Neural crest cell (in vitro differentiated cells): ENCODE measurements at places on chromosomes 2 and 18.

DNA sequence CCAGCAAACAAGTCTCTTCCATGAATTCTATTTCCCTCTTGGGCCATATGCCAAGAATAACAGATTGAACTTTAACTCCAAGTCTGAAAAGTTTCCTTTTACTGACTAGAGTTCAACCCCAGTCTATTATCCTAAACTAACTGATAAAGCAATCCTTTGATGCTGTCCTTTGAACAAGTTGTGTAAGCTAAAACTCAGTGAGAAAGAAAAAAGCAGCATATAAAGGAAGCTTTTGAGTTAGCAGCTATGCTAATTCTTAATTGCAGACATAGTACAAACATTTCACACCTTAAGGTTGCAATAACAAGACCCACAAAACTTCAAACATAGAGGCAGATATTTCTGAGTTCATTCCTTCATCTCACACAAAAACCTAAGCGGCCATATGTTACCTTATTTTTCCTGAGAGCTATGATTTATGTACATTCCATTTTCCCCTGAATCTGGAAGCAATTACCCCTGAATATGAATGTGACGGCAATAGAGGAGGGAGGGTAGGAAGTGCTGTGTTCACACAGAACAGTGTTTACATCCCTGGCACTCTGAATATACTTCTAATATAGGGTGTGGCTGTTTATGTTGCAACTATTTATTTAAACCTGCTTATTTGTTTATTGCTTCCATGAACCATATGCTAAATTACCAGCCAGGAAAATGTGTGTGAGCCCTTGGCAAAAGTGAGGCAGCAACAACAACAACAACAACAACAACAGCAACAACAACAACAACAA is 180.6 kb downstream of the IRS1 start:
- DNase-seq = no peak

DNA sequence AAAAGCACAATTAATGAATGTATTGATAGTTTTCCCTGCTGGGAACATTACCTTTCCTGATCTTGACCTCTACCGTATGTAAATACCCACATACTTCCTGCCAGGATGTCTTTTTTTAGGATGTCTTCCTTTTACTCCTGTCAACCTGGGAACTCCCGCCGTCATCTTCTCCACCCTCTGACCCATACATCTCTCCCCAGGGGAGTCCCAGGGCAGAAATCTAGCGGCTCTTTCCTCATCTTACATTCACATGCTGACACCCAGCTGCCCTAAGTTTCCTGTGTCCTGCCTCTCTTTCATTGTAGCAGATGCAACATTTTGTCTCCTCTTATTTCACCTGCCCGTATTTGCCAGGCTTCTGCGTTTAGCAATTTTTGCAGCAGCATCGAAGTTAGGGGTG is 107.8 kb downstream of the CRIM1 start:
- no peak for DNase-seq

- DNase-seq = no peak
These were observed 7.8 kb upstream of the TRABD2A start for GRCh38 chr2:84888401-84889276.

DNA sequence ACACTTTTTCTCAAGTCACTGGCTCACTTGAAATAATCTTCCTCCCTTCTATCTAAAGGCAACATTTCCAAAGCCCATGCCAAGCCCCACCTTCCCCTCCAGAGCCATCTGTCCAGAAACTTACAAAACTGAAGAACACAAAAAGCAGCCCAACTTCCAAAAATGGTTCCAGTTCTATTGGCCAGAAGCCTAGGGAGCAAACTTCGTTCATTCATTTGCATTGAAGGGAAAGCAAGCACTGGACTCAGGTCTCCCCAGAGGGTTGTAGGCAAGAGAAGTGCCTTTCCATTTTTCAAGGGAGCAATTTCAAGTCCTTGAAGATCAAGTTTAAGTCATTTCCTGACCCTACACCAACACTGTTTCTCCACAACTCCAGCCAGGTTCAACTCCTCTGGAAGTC is 585.0 kb downstream of the BCL11A start:
- no peak for DNase-seq

- no peak for DNase-seq
These were observed 623.1 kb downstream of the TSN start for GRCh38 chr2:122378521-122378920.

GRCh38 chr2:71790226-71791060 is 337.1 kb downstream of the DYSF start:
- no peak for DNase-seq

GRCh38 chr2:26274058-26274613 is 29.4 kb downstream of the HADHB start:
- DNase-seq = no peak

DNA sequence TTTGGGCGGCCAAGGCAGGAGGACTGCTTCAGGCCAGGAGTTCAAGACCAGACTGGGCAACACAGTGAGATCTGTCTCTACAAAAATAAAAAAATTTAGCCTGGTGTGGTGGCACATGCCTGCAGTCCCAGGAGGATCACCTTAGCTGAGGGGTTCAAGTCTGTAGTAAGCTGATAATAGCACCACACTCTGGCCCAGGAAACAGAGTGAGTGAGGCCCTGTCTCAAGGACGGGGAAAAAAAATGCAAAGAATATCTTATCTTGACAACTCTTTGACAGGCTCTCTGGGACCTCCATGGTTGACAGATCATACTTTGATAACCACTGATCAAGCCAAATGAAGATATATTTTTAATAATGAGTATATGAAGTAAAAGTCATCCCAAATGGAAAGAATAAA is 22.7 kb downstream of the USP34 start:
- no peak for DNase-seq

- no peak for DNase-seq
These were observed 300.2 kb downstream of the CDCA7 start for GRCh38 chr2:173654896-173655265.

GRCh38 chr2:170076189-170076588 is 101.8 kb upstream of the MYO3B start:
- DNase-seq = no peak

DNA sequence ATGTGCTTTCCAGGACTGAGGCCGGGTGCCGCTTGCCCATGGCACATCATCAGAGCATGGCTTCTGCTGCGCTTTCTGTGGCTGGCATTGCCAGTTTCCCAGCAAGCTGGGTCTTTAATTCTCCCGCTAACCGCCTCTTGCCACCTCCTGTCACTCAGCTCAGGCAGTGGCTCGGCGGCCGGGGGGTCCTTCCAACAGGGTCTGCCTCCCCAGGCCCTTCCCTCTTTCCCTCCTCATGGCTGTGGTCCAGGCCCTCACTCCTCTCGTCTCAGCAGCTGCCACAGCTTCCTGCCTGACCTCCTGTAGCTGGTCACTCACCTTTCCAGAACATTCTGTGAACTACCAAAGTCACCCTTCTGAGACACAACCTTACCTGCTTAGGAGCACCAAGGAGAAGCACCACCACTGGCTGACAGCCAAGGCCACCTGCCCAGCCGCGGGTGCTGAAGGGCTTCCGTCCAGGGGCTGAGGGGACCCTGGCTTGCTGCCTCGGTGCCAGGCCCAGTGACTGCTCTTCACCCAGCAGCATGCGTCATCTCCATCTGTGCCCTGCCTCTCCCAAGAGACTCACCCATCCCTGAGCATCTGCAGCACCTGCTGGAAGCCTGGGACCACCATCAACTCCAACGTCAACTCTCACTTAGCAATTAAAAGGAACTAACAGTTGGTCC is 22.6 kb downstream of the CHMP1B start:
- DNase-seq = no peak

GRCh38 chr2:74206180-74206688 is 7.8 kb downstream of the MTHFD2 start:
- DNase-seq = no peak

DNA sequence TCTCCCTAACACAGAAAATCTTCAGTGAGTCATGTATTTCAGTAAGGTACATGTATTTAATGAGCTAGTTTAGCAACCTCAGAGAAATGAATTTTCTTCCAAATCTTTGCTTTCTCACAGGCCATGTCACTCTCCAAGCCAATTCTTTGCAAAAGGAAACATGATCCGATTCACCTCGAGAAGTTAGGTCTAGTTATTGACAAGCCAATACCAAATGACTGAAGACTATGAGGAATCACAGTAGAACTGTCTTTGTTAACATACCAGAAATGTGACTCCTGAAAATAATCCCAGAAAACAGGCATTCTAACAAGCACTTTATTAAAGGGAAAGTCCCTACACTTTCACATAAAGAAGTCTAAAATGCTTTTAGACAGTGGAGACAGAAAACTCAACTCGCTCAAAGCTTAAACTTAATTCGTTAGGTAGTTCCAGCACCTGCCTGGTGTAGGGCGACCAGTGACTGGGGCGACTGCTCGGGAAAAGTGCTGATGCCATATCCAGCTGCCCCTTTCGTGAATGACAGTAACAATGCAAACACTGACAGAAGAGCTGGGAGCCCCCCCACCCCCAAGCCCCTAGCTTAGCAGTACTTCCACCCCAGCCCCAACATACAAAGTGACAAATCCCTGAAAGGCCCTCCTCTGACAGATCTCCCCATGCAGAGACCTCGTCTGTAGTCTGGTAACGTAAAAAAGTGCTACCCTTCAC is 1.8 kb downstream of the MEMO1 start:
- DNase-seq = no peak

GRCh38 chr2:157264099-157264498 is 6.6 kb downstream of the GALNT5 start:
- DNase-seq = no peak

DNA sequence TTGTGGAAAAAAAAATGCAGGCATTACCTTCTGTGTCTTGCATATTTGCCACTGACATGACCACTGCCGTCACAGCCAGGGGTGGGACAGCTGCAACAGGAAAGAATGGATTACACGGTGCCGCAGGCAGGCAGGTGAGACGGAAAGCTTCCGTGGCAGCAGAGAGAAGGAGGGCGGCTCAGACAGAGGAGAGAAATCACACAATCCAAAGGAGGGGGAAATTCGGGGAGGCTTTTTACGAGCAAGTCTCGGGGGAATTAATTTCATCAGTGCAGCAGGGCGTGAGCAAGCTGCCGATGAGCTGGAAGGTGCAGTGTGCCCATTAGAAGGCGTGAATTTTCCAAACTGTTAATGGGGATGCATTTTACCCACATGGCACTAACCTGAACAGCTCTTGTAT is 234.8 kb upstream of the PXDN start:
- no peak for DNase-seq

GRCh38 chr2:33392366-33392765 is 84.1 kb upstream of the RASGRP3 start:
- no peak for DNase-seq

DNA sequence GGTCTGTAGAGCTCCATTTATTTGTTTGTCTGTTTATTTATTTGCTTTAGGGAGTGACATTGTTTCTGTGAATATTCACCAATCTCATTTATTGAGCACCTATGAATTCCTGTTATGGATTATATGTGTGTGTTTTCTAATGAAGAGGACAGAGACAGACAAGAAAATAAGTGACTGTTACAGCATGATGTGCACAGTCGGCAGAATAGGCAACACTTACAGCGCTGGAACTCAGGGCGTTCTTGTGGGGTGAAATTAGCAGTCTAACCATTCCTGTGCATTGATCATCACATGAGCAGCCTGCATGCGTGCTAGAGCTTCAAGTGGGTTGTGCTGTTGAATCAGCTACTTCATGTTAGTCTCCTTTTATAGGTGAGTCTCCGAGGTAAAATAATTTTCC is 960.7 kb downstream of the SLC4A3 start:
- no peak for DNase-seq

- no peak for DNase-seq
These were observed 2036.5 kb upstream of the CELF4 start for GRCh38 chr18:39602131-39602530.

GRCh38 chr2:226078666-226079065 is 679.2 kb downstream of the NYAP2 start:
- no peak for DNase-seq

GRCh38 chr18:9719421-9719981 is 11.4 kb downstream of the RAB31 start:
- DNase-seq = no peak

DNA sequence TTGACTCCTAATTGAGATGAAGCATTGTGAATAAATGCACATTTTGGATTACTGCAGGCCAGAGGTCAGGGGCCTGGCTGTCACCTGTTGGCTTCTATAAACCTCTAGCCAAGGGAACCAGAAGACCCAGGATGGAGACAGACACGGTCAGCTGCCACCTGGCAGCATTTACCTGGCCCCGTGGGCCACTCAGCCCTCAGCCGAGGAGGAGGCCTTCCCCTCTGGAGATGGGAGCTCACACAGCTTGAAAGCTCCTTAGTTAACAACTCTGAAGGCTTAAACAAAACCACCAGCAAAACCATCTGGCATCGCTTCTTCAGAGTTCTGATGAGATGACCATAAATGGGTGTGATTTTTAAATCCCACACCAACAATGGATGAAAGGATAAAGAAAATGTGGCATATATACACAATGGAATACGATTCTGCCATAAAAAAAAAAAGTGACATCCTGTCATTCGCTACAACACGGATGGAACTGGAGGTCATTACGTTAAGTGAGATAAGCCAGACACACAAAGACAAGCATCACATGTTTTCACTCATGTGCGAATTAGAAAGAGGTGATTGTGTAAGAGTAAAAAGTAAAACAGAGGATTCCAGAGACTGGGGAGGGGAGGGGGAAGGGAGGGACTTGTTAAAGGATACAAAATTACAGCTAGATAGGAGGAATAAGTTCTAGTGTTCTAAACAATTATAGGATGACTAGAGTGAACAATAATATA is 218.4 kb downstream of the TMEM163 start:
- DNase-seq = no peak

DNA sequence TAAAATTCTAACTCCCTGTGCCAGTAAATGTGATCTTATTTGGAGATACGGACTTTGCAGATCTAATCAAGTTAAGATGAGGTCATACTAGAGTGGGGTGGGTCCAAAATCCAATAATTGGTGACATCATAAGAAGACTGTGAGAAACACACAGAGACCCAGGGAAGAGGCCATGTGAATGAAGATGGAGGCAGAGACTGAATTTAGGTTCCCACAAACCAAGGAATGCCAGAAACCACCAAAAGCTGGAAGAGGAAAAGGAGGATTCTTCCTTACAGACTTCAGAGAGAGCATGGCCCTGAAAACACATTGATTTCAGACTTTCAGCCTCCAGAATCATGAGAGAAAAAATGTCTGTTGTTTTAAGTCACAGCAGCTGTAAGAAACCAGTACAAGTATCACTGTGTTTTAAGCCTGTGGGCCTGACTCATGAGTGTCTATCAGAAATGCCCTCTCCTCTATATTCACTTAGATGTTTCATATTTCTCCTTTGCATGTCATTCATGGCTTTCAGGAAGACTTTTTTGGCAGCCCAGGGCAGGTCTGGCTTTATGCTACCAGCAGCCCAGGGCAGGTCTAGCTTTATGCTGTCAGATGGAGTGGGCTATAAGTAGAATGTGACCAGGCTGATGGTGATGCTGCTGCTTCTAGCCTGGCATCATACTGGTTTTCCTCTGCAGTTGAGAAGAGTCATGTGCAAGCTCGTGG is 100.0 kb downstream of the SPOPL start:
- no peak for DNase-seq

DNA sequence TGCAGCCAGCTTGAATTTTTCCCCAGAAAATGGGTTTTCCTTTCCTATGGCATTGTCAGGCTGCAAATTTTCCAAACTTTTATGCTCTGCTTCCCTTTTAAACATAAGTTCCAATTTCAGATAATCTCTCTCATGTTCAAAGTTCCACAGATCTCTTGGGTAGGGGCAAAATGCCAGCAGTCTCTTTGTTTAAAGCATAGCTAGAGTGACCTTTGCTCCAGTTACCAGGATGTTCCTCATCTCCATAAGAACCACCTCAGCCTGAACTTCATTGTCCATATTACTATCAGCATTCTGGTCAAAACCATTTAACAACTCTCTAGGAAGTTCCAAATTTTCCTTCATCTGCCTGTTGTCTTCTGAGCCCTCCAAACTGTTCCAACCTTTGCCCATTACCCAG is 68.3 kb downstream of the SGPP2 start:
- DNase-seq = no peak

- no peak for DNase-seq
These were observed 201.2 kb downstream of the SLC4A10 start for GRCh38 chr2:161825429-161825828.
